ENCODE measurements at places on chromosomes 2 and 18. TPM values are rescaled to one million over a fixed set of nuclear protein-coding genes. Genes with fewer than 3 reads are reported as not detected.

KCNJ13 gene
- 2.9 TPM for total RNA-seq

GRCh38 chr2:163723348-163723747, 12.5 kb downstream of the FIGN start:
- no peak overlapping the region for H3K27ac ChIP-seq
- H3K4me1 ChIP-seq: no peaks in the 10 kb centered on the region
- no peaks in the 10 kb centered on the region for H3K27me3 ChIP-seq
- no peak overlapping the region for H3K4me3 ChIP-seq

DNA sequence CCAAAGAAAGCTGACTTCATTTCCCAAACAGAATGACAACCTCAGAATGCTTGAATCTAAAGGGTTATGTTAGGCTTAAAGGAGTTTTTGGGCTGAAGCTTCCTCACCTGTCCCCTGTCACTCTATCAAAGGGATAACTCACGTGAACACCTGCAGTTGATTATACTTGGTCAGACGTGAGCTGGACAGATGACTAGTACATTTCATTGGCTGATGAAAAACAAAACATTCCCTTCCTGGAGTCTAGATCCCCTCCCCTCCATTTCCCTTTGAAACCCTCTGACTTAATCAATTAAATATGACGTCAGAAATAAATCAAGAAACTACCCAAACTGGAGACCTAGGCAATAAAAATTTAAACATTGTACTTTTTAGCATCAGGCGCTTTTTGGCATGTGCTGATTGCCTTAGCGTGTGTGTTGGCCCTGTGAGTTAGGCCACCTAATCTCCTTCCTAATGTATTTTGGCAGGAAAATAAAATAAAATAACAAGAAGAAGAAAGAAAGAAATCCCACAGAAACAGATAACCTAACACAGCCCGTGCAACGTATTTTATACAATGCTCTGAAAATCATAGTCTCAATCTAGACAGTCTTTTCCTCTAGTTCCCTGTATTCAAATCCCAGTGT, 159.0 kb downstream of the ANTXR1 start:
- H3K27ac ChIP-seq: peak overlapping the region; percentile 5
- no peaks in the 10 kb centered on the region for H3K4me1 ChIP-seq

KCNK3 gene
- 1.2 TPM for total RNA-seq

HTR2B gene
- 1.3 TPM for total RNA-seq

GRCh38 chr2:129882476-129882875, 97.0 kb upstream of the RAB6C start:
- no peak overlapping the region for H3K27ac ChIP-seq
- H3K36me3 ChIP-seq: no peaks in the 10 kb centered on the region
- H3K4me3 ChIP-seq: no peak overlapping the region
- H3K27me3 ChIP-seq: no peaks in the 10 kb centered on the region
- H3K4me1 ChIP-seq: peaks cover 9% of the 10 kb centered on the region

C2orf78 gene
- not detected for total RNA-seq

ST8SIA3 gene
- total RNA-seq: not detected

FAM237A gene
- not detected for total RNA-seq

DNA sequence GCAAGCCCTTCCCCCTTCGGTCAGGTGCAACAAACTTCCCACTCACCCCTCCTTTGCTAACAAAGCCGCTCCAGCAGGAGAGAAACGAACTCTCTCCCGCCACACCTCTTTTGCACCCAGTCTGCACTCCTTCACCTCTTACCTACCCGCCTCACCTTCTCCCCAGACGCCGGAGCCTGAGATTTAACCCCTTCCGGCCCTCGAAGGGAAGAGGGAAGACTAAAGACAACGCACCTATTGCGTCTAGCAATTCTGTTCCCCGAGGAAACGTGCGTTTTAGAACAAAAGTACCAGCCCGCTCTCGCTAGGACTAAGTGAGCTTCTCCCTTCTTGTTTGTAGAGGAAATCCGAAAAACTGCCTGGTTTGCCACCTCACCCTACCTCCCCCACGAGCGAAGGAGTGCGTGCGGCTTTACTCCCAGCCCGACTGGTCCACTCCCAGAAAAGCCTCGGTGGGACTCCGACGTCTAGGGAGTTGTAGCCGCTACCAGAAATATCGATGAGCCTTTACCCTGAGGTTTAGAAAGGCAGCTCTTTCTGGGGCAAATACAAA, 441 bp upstream of the PEX13 start:
- H3K27ac ChIP-seq: peak overlapping the region; percentile 95
- DNase-seq: peak; percentile 94

GRCh38 chr2:60550178-60550983, 3.1 kb downstream of the BCL11A start:
- H3K4me3 ChIP-seq: peak overlapping the region; percentile 65
- peaks cover 79% of the 10 kb centered on the region for H3K4me1 ChIP-seq
- H3K36me3 ChIP-seq: no peaks in the 10 kb centered on the region

GRCh38 chr2:23904692-23905091, 22.2 kb downstream of the ATAD2B start:
- H3K27ac ChIP-seq: no peak overlapping the region
- no peaks in the 10 kb centered on the region for H3K27me3 ChIP-seq
- no peak for DNase-seq

DNA sequence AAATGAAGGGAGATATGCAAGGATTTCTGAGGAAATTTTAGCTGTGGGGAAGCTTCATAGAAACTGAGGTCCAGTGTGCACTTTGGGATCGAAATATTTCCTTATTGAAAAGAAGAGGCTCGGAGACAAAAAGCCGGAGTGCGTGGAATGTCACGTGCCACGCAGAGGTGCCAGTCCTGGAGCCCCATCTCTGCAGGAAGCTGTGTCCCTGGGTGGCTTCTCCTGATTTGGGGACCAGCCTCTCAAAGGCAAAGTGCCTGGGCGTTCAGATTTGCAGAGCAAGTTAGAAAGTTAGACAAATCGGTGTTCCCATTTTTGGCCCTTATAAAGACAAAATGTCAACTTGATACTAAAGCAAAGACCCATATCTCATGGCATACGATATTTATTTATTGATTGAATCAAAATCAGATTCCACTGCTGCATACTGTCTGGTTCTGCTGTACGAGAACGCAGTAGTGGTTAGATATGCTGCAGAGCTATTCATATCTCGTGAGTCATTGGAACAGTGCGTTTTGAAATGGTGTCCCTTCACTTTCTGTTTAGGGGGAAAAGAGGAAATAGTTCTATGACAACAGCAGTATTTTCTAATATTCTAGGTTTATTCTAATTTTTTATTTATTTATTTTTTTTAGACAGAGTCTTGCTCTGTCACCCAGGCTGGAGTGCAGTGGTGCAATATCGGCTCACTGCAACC, 9.1 kb upstream of the ATG16L1 start:
- no peaks in the 10 kb centered on the region for H3K27me3 ChIP-seq
- no peaks in the 10 kb centered on the region for H3K36me3 ChIP-seq
- H3K4me3 ChIP-seq: no peak overlapping the region
- peak overlapping the region; percentile 8 for H3K27ac ChIP-seq
- no peaks in the 10 kb centered on the region for H3K4me1 ChIP-seq

DNA sequence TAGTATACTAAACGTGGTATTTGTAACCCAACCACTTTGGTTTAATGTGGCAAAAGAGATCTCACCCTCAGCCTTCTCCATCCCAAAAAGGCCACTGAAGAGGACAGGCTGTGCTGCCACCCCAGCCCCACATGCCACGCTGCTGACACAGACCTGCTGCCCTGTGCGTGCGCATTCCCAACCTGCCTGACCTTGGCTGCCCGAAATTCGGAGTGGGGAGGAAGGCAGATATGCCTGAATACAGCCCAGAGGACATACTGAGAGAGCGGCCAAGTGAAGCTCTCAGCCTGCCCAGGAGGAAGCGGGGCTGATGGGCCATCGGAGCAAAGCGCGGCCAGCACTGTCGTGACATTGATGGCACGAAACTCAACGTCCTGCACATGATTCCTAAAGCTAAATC, 70.0 kb downstream of the HDAC4 start:
- H3K4me3 ChIP-seq: no peak overlapping the region
- DNase-seq: no peak
- peaks cover 57% of the 10 kb centered on the region for H3K4me1 ChIP-seq
- H3K27ac ChIP-seq: peak overlapping the region; percentile 69
- no peaks in the 10 kb centered on the region for H3K36me3 ChIP-seq
- no peaks in the 10 kb centered on the region for H3K27me3 ChIP-seq

DNA sequence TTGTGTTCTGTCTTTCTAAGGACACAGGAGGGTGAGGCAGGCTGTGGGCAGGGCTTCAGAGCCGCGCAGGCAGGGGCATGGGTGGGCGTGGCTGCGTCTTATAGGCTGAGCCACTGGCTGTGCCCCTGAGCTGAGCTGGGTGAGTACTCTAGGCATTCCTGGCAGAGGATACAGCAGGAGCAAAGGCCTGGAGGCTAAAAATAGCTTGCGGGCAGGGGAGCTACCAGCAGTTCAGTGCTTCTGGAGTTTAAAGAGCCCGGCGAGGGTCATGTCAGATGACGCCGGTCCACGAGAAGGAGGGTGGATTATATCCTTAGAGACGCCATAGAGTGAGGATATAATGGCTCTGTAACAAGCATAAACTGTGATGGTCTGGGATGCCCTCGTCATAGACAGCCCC, 31.5 kb upstream of the PDIA6 start:
- H3K27me3 ChIP-seq: no peaks in the 10 kb centered on the region
- H3K27ac ChIP-seq: no peak overlapping the region
- H3K4me1 ChIP-seq: no peaks in the 10 kb centered on the region
- no peaks in the 10 kb centered on the region for H3K36me3 ChIP-seq

GRCh38 chr2:100606726-100607343, 44.0 kb downstream of the PDCL3 start:
- peak; percentile 66 for DNase-seq
- peaks cover 7% of the 10 kb centered on the region for H3K27me3 ChIP-seq
- H3K27ac ChIP-seq: no peak overlapping the region
- H3K36me3 ChIP-seq: no peaks in the 10 kb centered on the region
- no peaks in the 10 kb centered on the region for H3K4me1 ChIP-seq

GRCh38 chr2:191691016-191691735, 13.2 kb downstream of the NABP1 start:
- H3K4me3 ChIP-seq: no peak overlapping the region
- peaks cover 5% of the 10 kb centered on the region for H3K4me1 ChIP-seq
- no peak overlapping the region for H3K27ac ChIP-seq
- peak; percentile 32 for DNase-seq
- H3K27me3 ChIP-seq: peaks cover 3% of the 10 kb centered on the region
- peaks cover 19% of the 10 kb centered on the region for H3K36me3 ChIP-seq

GRCh38 chr2:218746960-218747359, 35.0 kb upstream of the CYP27A1 start:
- no peak overlapping the region for H3K27ac ChIP-seq

POTEF gene
- total RNA-seq: 0.18 TPM

GRCh38 chr2:45993476-45993991, 303.7 kb upstream of the EPAS1 start:
- peak; percentile 75 for DNase-seq
- no peaks in the 10 kb centered on the region for H3K27me3 ChIP-seq
- H3K36me3 ChIP-seq: no peaks in the 10 kb centered on the region
- H3K27ac ChIP-seq: peak overlapping the region; percentile 74
- peaks cover 40% of the 10 kb centered on the region for H3K4me1 ChIP-seq

- no peak for DNase-seq
- no peaks in the 10 kb centered on the region for H3K4me1 ChIP-seq
- H3K27me3 ChIP-seq: no peaks in the 10 kb centered on the region
- H3K27ac ChIP-seq: no peak overlapping the region
- H3K4me3 ChIP-seq: no peak overlapping the region
Observed at GRCh38 chr2:48092846-48093803, 186.8 kb upstream of the FBXO11 start.

UNC80 gene
- total RNA-seq: 1.0 TPM

DNA sequence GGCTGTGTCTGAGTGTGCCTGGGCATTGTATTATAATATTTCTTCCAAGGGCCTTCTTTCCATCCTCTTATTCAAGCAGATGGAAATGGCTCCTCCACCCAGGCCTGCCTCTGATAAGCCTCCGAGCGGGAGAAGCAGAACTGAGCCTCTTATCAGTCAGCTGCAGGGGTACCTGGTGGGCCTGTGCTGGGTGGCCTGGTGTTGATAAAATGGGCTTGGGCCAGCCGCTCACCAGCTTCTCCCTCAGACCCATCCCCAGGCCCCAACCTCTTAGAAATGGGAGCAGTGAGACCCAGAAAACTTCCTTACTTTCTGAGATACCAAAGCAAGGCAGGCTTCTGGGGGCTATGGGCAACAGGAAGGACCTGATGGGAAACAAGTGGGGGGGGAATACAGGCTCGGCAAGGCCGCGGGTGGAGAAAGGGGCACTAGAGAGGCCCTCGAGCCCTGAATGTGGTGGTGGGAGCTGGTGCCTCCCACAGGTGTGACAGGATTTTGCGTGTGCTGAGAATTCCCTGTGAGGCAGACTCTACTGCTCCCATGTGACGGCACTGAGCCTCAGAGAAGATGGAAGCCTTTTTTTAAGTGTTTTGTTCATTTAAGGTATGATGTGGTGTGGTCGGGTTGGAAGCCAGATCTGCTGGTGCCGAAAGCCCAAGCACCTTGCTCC, 18.3 kb downstream of the GYPC start:
- H3K36me3 ChIP-seq: peaks cover 17% of the 10 kb centered on the region
- DNase-seq: no peak
- no peak overlapping the region for H3K4me3 ChIP-seq

DNA sequence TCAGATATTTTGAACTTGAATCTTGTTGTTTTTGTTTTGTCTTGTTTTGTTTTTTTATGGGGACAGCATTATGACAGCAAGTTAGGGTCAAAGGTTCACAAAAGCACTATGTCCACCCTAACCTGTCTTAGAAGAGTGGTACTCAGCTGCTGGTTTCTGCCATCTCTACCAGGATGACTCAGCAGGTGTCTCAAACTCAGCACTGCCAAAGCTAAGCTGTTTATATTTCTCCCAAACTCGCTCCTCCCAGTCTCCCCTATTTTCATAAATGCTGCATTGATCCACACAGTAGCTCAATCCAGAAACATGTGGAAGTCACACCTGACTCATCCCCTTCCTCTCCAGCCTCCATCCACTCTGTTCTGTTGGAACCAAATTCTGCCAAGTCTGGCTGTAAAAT, 134.9 kb downstream of the ZBTB7C start:
- no peaks in the 10 kb centered on the region for H3K4me1 ChIP-seq
- no peaks in the 10 kb centered on the region for H3K36me3 ChIP-seq
- no peak overlapping the region for H3K27ac ChIP-seq
- H3K27me3 ChIP-seq: no peaks in the 10 kb centered on the region
- no peak overlapping the region for H3K4me3 ChIP-seq

DNA sequence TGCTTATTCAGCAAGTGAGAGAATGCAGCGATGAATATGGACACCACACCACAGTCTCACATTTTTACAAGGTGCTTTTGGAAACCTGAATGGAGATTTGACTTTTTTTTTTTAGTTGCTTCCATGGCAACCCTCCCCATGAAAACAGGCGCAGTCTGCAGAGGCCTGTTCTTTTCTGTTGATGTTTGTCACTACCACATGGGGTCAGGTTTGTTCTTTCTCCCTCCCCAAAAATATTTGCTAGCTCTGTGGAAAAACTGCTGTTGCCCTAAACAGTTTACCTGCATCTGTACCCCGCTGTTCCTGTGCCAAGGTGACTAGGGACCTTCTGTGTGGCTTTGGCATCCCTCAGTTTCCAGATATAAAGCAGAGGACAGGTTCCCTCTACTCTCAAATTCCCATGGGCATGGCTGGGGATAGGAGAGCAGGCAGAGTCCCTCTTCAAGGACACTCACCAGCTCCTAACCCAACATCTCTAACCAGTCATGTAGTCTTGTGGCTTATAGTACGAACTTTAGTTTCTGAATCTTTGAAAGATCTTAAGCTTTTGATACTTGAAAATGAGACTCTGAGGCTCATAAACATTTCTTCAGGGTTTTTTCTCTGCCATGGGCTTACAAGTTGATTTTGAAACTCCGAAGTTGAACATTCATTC, 14.7 kb upstream of the MAPRE2 start:
- no peak overlapping the region for H3K4me3 ChIP-seq
- H3K27me3 ChIP-seq: no peaks in the 10 kb centered on the region
- peak; percentile 47 for DNase-seq
- peaks cover 16% of the 10 kb centered on the region for H3K4me1 ChIP-seq
